LNCaP clone FGC (cell line): ENCODE measurements at places on chromosomes 2 and 18.

DNA sequence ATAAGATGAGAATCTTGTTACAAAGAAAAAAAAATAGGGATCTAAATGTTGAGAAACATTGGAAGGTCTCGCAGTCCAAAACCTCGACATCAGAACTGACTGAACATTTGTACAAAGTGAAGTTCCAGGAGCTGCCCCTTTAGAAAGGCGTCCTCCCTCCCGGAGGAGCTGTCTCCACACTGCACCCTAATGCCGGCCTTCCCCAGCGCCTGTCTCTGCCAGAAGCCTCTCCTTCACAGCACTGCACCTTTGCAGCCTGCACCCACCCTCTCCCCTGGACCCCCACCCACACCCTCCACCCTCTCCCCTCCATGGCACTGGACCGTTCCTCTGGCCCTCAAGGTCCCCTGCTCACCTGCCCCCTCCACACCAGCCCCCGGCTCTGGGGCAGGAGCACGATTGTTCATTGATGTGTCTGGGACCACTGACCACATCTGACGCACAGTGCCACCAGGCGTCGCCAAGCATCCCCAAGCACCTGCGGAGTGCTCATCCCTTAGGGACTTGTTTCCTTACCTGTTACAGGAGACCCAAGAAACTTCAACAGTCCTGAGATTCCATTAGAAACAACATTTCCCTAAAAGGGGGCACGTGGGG is 90.3 kb upstream of the SNTG2 start:
- DNase-seq: no peak

GRCh38 chr18:50986360-50987087 is 18.7 kb downstream of the ELAC1 start:
- no peak for DNase-seq

DNA sequence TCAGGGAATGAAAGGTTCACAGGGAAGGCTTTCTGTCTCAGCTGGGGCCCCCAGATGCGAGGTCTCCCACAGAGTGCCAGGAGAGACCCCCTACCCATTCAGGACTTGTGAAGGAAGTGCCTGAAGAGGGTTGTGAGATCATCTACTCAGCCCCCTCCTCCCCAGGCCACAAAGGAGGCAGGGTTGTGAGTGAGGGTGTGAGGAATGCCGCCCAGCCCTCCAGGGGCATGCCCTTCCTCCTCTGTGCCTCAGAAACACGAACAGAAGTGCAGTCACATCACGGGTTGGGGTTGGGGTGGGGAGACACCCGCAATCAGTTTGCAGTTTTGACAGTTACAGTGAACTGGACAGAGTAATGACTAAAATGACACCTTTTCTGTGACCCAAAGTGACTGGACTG is 5.0 kb downstream of the MAL start:
- DNase-seq: no peak

GRCh38 chr2:151029406-151030157 is 232.1 kb downstream of the RBM43 start:
- no peak for DNase-seq

GRCh38 chr2:168119515-168120141 is 127.8 kb downstream of the STK39 start:
- peak; percentile 42 for DNase-seq

DNA sequence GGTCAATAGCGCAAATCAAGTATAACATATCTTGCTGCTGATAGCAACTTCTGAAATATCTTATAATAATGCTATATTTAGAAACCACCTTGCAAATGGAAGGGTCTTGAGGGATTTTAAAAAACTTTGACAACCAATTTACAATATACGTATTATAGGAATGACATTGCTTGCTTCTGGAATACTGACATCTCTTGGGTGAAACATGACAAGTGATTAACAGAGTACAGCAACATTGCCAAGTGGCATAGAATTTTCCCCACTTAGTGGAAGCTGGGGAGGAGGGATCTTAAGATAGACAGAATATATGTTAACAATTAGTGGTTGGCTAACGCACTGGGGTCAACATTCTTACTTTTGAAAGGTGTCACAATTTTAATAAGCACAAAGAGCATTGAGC is 133.6 kb upstream of the TMEFF2 start:
- no peak for DNase-seq

GRCh38 chr18:63016270-63016669 is 300.9 kb downstream of the PHLPP1 start:
- peak; percentile 3 for DNase-seq

DNA sequence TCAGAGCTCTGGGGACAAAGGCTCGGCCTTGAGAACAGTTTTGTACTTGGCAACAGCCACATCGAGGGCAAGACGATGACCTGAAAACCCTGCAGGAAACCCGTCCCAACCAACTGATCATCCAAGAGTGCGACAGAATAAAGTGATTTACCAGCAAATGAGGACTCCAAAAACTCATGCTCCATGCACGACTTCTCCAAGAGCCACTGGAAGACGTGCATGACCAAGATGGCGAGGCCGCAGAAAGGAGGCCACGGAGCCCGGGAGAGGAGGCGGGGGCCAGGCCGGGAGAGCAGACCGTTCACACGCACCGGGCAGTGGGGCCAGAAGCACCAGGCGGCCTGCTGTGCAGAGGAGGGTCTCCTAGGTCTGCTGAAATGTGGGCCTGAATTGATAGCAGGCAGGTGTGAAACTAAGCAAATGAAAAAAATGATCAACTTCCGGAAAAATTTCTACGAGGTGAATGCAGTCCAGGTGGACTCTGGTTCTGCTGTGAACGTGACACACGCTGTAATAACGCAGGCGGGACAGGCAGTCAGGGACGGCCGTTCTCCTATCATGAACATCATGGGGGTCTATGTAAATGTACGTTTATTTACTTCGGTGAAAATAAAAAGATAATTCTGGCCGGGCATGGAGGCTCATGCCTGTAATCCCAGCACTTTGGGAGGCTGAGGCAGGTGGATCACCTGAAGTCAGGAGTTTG is 252.2 kb downstream of the HDAC4 start:
- DNase-seq: no peak

DNA sequence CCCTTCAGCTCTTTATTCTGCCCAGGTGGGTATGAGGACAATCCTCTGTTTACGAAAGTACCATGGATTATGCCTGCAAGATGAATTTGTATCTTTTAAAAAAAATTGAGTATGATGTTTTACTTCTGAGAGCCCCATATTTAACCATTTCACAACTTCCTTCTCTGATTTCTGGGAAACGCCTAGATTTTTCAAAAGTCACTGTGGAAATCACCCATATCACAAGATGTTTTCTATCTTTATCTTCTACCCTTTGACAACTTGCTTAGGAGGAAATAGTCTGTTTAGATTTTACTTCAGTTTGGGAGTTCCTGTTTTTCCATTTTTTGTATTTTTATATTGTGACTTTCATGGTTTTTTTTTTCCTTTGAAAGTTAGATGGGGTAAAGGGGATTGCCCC is 53.0 kb downstream of the ICOS start:
- DNase-seq: no peak

GRCh38 chr2:77566131-77566530 is 44.0 kb upstream of the LRRTM4 start:
- DNase-seq: no peak

GRCh38 chr2:215405722-215406581 is 29.9 kb downstream of the FN1 start:
- no peak for DNase-seq

DNA sequence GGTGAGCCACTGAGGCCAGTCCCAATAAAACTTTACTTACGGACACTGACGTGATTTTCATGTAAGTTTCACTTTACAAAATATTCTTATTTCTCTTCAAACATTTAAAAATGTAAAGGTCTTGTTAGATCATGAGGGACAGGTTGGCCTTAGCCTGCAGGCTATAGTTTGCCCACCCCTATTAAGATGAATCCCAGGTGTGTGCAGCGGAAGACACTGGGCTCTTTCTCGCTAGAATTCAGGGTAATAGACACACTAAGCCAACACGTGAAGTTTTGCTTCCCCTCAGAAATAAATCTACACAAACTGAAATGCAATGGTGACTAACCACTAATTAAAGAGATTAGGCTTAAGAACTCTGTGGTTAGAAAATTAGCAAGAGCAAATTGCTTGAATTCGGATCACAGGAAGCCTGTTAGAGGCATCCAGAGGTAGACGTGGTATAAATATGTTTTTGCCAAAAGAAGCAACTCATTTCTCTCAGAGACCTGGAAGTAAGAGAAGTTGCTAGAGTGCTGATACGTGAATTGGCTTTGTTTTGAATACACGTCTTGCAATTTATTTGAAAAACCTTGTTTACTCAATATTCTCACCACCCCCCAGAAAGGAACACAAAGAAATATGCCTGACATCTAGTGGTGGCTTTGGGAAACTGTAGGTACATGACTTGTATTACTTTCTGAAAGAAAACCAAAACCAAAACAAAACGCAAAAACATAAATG is 151.6 kb downstream of the DTNB start:
- DNase-seq: peak; percentile 31

DNA sequence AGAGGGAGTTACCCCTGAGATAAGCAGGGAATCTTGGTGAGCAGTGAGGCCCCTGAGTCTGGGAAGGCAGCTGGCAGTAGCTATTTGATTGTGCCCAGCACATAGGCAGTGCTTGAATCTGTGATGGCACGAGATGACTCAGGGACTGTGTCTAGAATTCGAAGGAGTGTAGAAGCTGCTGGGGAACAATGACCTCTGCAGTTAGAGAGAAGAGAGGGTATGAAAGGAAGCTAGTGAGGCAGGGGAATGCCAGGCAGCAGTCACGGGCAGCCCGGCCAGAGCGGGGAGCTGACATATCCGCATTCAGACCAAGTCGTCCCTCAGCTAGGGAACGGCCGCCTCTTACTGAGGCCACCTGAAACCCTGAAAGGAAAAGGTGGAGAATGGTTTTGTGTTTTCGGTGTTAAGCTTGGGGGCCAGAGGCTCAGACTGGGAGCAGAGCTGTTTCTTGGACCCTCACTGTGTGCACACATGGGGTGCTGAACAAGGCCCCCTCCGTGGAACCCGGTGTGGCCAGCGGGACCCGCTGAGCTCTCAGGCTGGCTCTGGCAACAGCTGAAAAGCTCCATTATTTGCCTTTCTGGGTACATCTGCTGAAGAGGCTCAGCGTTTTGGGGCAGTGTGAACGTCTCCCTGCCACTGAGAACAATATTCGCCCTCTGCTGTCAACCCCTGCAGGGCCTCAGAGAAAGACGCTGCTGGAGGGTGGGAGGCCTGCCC is 32.9 kb downstream of the ARHGEF4 start:
- DNase-seq: no peak

DNA sequence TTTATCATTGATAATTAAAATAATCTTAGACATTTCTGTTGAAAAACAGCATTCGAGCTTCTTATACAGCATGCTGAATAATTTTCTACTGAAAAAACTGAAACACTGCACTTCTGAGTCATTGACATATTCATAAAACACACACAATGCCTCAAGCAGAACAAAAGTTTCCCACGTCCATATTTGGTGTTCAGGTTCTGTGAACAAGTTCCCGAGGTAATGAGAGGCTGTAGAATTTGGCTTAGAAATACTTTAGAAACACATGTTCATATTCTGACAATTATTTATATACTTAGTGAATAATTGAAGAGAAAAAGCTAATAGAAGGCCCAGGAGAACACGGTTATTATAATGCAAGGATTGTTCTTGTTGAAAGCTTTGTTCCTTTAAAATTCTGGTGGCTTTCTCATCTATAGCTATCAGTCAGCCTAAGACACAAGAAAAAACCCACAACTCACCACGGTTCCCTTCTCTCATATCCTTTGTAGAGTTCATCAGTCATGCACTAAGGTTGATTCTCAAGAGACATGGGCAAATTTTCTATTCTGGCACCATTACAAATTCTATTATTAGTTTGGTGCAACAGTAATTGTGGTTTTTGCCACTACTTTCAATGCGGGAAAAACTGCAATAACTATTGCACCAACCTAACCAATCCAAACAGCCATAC is 194.4 kb downstream of the TMX3 start:
- no peak for DNase-seq

GRCh38 chr18:31736630-31737029 is 24.1 kb downstream of the SLC25A52 start:
- DNase-seq: no peak

DNA sequence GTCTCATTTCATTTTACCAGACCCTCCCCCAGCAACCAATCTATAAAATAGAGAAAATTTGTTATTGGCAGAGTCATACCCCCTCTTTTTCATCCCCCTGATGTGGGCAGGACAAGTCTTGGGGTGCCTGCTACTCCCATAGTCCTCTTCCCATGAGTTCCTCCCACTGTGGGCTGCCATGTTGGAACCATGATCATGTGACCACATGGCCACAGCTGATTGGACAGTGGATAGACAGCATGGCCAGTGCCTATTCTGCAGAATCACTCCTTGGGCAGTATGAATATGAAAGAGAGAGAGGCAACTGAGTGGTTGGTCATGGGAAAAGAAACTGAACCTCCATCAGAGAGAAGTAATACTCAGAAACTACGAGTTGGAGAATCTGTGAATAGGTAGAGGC is 84.9 kb downstream of the PDCL3 start:
- no peak for DNase-seq

- no peak for DNase-seq
These were observed 101.8 kb upstream of the FZD5 start for GRCh38 chr2:207871506-207871905.

DNA sequence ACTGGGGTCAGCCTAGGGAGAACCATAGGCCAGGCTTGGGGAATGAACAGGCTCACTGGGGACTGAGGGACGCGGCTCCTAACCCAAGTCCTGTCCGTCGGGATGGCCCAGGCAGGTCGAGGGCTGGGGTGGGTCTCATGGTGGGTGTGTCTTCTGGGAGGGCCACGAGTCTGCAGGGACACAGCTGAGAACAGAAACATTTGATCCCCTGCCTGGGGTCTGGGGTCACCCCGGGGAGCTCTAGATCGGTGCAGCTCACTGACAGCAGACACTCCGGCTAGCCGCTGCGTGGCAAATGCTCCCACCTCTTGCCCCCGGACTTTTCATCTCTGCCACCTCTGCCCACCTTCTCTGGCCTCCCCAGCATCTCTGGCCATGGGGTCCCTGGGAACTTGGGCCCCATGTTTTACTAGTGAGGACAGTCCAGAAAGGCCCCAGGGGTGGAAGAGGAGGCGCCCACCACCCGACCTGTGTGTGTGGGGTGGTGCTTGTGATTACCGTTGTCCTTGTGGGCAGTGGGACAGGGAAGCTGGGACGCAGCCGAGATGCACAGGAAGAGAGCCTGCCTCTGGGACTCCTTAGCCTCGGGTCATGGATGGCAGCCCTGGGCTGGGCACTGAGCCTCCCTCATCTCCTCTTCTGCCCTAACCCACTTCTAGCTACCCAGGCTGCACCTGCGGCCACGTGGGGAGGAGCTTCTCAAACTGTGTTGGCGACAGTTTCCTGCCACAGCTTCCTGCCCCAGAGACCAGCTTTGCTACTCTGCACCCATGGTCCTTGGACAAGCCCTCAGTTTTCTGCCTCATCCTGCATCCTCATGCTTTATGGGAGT is 4.9 kb downstream of the ZAP70 start:
- no peak for DNase-seq

DNA sequence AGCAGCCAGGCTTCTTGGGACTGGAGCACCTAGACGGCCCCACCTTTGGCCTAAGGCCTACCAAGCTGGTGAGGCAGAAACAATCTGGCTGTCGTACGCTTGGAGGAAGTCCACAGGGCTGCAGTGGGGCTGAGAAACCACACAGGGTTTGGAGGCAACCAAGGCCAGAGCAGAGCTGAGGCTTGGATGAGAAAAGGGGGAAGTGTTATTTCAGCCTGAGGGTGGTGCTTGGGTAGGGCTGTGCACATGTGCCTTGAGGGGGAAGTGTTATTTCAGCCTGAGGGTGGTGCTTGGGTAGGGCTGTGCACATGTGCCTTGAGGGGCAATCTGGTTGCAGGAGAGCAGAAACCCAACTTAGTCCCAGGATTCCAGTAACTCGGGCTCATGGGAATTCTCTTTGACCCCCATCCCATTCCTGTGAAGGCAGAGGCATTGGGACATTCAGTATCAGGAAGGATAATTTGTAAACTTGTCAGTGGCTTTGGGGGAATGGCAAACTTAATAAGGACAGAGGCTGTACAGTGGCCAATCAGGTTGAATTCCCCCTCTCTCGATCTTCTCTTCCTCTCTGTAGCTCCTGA is 971 bp upstream of the FBXO41 start:
- no peak for DNase-seq
